Dermis microvascular lymphatic vessel endothelial cell (primary cell): ENCODE measurements at places on chromosomes 6 and 20. TPM values are rescaled to one million over a fixed set of nuclear protein-coding genes. Genes with fewer than 3 reads are reported as not detected.

Gene CEP85L
- total RNA-seq = 5.6 and 11.5 TPM in 2 replicates

Gene SERINC1
- 164 and 205 TPM in 2 replicates for total RNA-seq

Gene MMP24OS
- 2.4 and 4.9 TPM in 2 replicates for total RNA-seq

Gene RAD21L1
- total RNA-seq = not detected in 2 replicates

Gene HCK
- total RNA-seq = not detected in 2 replicates
